ENCODE measurements at places on chromosomes 7 and 10. TPM values are rescaled to one million over a fixed set of nuclear protein-coding genes. Genes with fewer than 3 reads are reported as not detected.

- no peak for DNase-seq
These were observed 100.7 kb downstream of the IQUB start for GRCh38 chr7:123433665-123434064.

DNA sequence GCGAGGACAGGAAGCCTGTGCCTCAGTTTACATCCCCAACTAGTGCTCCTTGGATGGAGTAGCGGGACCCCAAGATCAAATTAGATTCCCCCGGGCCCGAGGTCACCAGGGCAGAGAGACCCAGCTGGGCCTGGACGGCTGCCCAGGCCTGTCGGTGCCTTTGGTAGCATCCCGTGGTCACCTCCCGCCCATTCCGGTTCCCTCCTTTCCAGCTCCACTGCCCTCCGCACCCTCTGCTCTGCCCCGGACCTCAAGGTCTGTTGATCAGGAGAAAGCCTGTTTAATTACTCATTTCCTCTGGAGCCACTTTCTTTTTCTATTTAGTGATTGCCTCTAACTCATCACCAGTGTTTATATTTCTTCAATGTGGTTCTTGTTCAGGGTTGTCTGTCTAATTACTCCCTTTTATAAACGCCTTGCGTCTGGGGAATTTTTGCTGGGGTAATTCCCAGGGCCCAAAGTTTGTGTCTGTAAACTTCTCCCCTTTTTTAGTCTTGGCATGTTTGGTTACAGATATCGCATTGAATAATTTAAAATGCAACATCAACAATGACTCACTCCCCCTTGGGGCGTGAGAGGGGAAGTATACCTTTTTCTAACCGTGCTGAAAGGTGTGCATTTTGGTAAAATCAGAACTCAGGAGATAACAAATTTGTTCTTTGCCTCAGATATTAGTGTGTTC is 1.9 kb downstream of the FOXK1 start:
- no peak for DNase-seq

DNA sequence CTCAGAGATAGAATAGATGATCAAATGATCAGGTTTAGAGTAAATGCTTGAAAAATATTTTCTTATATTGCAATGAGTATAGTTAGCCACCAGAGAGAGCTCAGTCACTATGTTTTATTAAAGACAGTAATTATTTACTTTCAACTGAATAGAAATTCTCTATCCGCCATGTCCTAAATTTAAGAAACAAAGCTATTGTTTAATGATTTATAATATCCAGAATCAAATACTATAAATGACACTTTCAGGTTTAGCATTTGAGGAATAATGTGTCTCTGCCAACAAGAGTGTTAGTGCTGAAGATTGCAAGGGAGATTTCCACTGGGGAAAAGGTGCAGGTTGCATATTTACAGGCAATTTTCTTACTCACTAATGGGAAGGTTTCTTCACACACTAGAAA is 184.7 kb downstream of the DGKB start:
- DNase-seq, result no peak

DNA sequence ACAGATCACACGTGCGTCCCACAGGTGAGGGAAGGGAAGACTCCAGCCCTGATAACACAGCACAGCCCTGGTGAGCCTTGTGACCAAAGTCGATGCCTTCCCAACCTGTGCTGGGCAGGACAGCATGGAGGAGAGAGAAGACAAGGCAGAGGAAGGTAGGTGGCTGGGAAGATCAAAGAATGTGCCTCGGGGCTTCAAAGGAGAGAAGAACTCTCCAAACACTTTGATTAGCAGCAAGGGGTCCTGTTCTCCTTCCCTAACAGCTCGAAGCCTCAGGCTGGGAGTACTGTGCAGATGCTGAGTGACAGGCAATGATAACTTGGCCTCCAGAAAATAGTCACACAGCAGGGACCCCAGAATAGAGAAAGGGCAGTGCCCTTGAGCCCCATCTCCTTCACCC is 288.5 kb downstream of the TCERG1L start:
- no peak for DNase-seq

GRCh38 chr7:129769400-129769774 is 157.9 kb downstream of the NRF1 start:
- no peak for DNase-seq

- no peak for DNase-seq
These were observed 20.5 kb upstream of the SGCE start for GRCh38 chr7:94676431-94676830.

DNA sequence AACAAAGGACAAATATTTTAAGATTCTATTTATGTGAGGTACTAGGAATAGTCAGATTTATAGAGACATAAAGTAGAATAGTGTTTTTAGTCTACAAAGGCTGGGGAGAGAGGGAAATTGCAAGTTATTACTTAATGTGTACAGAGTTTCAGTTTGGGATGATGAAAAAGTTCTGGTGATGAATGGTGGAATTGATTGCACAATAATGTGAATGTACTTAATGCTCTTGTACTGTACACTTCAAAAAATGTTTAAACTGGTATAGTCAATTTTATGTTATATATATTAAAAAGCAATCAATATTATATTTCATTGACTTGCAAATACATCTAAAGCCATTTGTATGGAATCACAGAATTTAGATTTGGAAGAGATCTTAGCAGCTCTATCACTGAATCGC is 213.4 kb downstream of the PPP1R3A start:
- no peak for DNase-seq

DNA sequence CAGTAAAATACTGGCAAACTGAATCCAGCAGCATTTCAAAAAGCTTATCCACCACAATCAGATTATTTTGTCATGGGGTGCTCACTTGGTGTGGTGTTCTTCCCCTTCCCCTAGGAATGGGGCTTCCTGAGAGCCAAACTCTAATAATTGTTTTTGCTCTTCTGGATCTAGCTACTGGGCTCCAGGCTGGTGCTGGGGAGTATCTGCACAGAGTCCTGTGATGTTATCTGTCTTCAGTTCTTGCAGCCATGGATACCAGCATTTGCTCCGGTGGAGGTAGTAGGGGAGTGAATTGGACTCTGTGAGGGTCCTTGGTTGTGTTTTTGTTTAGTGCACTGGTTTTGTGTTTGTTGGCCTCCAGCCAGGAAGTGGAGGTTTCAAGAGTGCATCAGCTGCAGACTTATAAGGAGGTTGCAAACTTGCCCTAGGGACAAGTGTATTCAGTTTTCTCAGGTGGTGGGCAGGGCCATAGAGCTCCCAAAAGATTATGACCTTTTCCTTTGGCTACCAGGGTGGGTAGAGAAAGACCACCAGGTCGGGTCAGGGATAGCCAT is 308.5 kb upstream of the MAGI2 start:
- no peak for DNase-seq

DNA sequence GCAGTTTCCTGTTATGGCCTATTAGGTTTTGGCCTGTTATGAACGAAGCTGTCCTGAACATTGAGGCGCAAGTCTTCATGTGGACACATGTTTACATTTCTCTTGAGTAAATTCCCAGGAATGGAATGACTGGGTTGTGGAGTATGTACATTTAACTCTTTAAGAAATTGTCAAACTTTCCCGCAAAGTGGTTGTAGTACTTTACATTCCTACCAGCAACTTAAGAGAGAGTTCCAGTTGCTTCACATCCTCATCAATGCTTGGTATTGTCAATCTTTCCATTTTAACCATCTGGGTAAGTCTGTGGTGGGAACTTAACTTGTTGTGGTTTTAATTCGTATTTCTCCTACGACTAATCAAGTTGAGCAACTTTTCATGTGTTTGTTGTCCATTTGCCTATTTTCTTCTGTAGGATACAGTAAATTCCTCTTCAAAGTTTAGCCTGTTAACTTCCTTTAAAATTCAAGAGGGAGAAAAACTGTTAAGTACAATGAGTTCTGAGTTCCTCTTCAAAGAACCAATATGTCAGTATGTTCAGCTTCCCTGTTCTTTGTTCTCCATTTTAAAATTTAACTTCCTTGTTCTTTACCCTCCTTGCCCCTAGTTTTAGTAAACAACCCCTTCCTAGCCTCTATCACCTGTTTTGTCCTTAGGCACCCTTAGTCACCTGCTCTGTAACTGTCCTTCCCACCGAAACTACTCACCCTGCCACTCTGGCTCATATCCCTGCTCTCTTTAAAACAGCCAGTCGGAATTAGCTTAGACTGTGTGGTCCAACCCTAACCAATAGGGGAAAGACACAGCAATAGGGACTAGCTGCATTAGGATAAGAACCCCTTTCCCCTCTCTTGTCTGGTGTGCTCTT is 74.0 kb downstream of the FAM241B start:
- DNase-seq, result no peak

DNA sequence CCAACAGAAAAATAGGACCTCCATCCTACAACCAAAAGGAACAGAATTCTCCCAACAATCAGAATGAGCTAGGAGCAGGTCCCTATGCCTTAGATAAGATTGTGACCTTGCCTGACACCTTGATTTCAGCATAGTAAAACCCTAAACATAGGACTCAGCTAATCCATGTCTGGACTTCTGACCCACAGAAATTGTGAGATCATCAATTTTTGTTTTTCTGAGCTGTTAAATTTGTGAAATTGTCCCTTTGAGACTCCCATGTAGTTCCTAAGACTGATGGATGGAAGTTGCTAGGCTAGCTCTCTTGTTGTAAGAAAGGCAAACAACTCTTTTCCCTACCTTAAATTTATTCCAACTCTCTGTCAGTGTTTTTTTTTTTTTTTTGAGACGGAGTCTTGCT is 244.2 kb downstream of the EXOC4 start:
- no peak for DNase-seq

- no peak for DNase-seq
These were observed 22.6 kb upstream of the CPN1 start for GRCh38 chr10:100104300-100104699.

The ZNF503 gene
- 33.7 TPM for total RNA-seq

The FAM237B gene
- not detected for total RNA-seq

The HECW1 gene
- 0.09 TPM for total RNA-seq
